Activated T-cell treated with anti-CD3 and anti-CD28 coated beads for 48 hours (primary cell): ENCODE measurements at places on chromosomes 5 and 9.
A peak's percentile ranks its signal among the peaks of the same experiment; 100 is the strongest.

DNA sequence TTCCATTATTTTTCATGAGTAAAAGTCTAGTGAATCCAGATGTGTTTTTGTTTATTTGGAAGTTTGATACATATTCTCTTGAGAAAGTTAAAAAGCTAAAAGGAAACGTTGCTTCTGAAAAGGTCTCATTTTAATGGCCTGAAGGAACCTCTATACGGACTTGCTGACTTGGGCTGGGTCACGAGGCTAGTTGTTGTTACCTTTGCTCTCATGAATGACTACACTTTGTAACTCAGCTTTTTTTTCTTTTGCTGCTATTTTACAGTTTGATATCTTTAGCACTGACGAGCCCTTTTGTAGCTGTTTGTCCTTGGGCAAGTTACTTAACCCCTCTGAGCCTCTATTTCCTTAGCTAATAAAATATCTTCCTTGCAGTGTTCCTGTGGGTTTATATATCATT lies 211.5 kb downstream of the PCSK5 start:
- no peak for DNase-seq

DNA sequence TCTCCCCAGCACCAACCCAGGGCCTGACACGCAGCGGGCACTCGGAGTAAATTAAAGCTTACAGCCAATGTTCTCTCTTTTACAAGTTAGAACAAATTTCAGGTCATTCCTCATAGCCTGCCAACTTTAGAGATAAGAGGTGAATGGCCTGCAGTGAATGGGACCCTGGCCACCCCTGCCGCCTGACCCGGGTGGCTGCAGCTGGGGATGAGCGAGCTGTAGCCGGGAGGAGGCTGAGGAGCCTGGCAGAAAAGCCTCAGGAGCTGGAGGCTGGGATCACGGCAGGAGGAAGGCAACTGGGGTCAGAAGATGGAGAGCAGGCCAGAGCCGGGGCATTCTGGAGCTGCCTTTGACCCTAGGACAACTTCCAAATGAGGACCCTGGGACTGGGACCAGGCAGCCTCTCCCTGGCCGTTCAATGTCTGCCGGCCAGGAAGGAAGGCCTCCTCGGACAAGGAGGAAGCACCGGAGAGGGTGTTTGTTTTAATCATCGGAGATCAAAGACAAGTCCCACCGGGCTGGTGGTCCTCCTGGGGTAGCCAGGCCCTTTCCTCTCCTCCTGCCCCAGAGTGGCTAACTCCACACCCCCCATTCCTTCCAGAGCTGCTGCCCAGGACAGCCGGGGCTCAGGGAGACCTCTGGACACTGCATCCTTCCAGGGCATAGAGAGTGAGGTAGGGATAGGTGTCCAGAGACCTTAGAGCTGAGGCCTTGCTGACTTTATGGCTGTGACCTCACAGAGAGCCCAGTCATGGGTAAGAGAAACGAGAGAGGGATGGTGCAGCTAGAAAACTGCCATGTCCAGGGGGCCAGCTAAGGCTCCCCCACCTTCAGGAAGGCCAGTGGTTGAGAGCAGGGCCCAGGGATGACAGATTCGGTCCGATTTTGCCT lies 87.3 kb upstream of the LMX1B start:
- no peak for DNase-seq

- DNase-seq, result no peak
These were observed 114.5 kb downstream of the GNA14 start for GRCh38 chr9:77533671-77534070.

GRCh38 chr5:149012350-149012749 lies 50.5 kb downstream of the SH3TC2 start:
- DNase-seq, result no peak

DNA sequence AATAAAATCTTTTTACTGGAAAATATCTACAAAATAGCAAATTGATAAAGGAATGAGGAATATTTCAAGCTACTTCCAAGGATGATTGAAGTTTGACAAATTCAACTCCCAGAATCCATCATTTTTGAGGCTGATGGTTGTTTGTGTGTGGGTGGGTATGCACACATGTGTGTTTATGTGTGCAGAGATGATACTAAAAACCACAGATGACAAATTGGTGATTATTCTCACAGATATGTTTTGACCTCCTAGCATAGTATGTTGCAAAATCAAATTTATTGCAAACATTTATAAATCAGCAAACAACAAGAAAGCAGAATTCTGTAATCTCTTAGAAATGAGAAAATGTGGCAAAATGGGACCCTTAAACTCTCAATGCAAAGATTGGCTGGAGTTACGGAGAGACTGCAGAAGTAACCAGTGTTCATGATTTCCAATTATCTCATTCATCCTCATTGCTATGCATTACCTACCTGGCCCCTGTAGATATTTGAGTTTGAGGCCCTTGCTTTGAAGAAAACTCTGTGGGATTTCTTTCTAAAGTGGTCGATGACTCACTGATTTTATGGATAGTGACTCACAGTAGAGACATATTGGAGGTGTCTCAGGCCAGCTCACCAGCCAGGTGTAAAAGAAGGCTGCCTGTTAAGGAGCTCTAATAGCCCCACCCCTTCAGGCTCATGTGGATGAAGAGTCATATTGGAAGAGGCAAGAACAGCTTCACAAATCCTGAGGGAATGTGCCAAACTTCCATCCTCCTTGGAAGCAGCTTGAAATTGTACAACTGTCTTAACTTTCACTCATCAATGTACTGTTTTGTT lies 44.6 kb upstream of the TMC1 start:
- peak; percentile 20 for DNase-seq

GRCh38 chr5:159156426-159157238 lies 52.7 kb downstream of the RNF145 start:
- DNase-seq, result no peak

GRCh38 chr5:150044329-150044681 lies 42.0 kb downstream of the CSF1R start:
- no peak for DNase-seq

- no peak for DNase-seq
These were observed 51.3 kb downstream of the SLC22A5 start for GRCh38 chr5:132420706-132421272.

DNA sequence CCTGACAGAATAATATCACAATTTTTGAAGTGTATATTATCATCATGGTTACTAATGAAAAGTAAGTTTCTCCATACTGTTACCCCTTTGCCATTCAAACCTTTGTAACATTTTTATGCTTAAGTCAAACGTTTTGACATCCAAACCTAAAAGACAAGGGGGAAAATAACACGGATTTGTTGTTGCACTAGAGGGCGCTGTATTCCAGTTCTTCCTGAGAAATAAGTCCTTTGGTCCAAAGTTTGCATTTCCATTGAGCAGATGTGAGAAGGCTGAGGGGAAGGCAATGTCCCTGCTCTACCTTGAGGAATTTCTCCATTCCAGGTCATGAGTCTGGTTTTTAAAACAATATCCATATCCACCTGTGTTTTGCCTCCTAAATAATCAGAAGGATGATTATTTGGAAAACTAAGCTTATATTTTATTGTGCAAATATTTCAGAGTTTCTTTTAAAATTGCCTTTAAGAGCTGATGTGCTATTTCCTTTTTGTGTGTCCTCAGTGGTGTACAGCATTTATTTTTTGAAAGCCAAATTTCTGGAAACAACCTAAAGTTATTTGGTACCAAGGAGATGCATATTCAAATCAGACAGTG lies 9.7 kb downstream of the LECT2 start:
- no peak for DNase-seq

DNA sequence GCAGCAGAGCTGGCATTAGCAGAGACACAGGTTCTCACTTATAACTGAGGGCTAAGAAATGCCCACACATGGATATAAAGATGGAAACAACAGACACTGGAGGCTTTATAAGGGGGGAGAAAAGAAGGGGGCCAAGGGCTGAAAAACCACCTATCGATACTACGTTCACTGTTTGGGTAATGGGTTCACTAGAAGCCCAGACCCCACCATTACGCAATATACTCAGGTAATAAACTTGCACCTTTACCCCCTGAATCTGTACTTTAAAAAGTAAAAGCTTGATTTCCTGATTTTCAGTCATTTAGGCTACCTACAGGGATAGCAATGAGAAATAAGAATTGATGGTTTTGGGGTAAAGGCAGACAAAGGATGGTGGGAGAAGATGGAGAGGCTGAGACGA lies 1.9 kb upstream of the MINAR2 start:
- no peak for DNase-seq

DNA sequence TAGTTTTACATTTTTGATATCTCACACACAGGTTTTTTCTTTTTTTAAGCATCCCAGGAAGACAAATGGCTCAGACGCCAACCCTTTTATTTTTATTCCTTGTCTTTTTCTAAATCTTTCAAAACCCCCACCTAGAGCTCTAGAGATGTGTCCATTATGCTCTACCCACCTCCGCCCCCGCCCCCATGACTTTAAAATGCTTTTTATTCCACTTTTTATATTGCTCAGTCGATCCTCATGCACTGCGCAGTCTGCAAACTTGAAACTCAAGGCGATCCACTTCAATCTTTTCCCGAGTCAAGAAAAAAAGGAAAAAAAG lies 411 bp upstream of the MAT2B start:
- DNase-seq, result no peak

DNA sequence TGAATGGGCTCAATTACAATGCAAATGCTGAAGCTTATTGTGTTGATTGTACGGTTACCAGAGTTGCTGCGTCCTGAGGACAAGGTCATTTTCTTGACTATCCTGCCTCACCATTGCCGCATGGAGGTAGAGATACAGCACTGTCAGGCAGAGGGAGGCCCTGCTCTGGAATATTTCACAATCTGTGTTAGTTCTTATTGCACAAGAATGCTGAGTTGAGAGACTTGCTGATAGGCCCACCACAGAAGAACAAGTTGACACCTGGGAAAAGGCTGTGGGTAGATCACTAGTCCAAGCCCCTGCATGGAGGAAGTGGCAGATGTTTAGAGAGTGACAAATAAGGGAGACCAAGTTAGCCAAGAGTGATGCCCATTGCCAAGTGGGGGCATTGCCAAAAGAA lies 344.5 kb upstream of the ITGA1 start:
- DNase-seq, result no peak

- no peak for DNase-seq
These were observed 981.5 kb downstream of the PTPRD start for GRCh38 chr9:9631284-9631683.

- no peak for DNase-seq
These were observed 224.0 kb downstream of the WDR70 start for GRCh38 chr5:37603072-37603471.

DNA sequence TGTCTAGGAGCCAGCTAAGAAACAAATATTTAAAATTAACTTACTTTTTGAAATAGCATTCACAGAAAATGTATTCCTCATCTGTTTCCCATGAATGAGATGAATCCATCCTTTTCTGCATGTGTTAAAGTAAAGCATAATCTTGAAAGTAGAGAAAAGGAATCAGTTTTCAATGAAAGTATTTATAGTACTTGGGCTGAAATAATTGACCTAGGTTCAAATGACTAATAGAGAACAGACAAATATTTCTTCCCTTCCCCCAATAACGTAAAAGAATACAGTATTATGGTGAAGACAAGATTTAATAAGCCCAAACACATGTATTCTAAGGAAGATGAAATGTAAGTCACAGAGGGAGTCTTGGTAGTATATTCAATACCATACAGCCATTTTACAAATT lies 403.5 kb downstream of the ZNF608 start:
- DNase-seq, result no peak

DNA sequence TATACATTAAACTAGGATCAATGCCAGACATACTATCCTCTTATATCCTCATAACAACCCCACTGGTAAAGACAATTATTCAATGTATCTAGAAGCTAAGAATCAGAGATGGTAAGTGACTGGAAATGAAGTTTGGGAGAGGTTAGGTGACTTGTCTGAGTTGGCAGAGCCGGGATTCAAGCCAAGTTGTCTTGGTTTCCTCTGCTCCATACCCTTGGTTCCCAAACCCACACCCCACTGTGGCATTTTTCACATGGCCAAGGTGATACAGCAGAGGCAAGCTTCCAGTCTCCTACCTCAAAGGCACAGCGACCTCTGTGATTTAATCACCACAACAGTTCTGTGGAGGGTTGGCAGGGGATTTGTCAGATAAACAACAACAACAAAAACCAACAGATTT lies 34.7 kb upstream of the ADRB2 start:
- DNase-seq, result no peak

DNA sequence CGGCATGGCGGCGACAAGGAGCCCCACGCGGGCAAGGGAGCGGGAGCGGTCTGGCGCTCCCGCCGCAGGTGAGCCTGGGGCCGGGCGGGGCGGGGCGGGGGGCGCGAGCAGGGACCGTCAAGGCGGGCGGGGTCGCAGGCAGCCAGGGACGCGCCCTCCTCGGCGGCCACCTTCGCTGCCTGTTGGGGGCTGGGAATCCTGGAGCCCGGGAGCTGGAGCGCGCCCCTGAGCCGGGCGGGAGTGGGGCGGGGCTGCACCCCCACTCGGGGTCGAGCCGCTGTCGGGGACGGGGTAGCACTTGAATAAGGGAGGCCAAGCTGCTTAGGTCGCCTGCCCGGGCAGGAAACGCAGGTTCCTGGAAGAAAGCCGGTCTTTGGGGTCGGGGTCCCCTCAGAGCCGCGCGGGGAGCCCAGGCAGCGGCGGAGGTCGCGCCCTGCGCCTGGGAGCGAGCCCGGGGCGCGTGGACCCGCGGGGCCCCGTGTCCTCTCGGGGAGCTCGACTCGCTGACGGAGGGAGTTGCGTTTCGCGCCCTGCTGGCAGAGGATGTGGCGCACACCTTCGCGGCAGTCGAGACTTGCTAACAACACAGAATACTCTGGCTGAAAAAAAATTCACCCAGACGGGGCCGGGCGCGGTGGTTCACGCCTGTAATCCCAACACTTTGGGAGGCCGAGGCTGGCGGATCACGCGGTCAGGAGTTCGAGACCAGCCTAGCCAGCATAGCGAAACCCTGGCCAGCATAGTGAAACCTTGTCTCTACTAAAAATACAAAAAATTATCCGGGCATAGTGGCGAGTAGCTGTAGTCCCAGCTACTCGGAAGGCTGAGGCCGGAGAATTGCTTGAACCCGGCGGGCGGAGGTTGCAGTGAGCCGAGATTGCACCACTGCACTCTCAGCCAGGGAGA lies 552 bp downstream of the OTULINL start:
- DNase-seq, result peak; percentile 76

- no peak for DNase-seq
These were observed 157.5 kb downstream of the ENC1 start for GRCh38 chr5:74482990-74483389.

DNA sequence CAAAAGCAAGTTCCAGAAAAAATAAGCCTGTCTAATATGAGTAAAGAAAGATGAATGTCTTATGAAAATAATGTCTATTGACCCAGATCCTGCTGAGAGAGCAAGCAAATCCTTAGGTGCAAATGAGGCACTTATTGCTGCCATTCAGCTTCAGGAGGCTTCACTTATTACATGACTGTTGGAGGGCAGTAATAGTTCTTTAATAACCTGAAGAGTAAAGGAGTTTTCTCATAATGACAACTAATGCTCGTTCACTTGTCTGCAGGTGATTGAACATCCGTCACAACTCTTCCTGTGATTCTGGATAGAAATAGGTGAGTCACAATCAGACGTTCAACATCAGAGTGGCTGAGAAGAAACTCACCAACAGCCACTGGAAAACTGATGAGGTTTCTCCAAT lies 58.3 kb downstream of the SPOCK1 start:
- DNase-seq, result no peak
